ENCODE measurements at places on chromosomes 3 and 15.

DNA sequence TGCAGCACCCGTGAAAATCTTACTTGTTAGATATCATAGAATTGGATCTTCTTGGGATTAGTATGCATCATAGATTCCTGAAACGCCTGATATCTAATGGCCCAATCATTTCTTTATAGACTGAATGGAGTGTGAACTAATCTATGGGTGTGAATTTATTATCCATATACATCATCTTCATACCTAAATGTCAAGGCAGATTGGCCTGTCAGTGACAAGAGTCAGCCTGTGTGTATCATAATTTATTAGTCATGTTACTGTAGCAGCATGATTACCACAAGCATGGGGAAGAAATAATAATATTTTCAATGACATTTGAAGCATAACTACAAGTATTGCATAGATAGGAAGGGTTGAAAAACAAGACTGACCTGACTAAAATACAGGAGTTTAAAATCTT lies 235.8 kb downstream of the RAP2B start:
- no peak for DNase-seq

DNA sequence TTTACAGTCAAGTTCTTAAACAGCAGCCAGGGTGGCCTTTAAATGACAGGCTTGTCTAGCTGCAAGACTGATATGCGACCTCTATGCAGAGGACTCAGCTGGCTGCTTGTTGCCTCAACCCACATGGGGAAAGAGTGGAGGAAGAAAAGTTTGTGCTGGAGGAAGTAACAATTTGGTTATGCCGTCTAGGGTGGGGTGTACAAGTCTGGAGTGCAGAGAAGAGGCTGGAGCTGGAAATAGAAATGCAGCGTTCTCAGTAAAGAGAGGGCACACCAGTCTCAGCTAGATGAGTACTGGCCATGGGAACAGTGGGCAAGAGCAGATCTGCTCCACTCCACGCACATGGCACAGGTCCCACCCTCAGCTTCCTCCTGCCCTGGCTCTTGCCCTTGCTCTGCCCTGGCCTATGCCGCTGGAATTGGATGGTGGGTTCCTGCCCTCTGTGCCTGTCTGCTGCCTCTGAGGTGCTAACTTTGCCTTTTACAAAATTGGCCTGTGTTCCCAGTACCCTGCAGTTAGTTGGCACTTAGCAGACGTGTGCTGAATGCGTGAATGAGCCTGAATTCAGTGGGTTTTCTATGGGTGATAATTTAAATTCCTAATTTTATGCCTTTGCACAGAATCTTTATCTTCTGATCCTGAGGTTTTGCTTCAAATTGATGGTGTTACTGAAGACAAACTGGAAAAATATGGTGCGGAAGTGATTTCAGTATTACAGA lies 59.7 kb upstream of the FURIN start:
- no peak for DNase-seq

- DNase-seq, result no peak
These were observed 203.2 kb downstream of the OSBPL10 start for GRCh38 chr3:31777887-31778286.

GRCh38 chr3:42012383-42012934 lies 50.6 kb upstream of the ULK4 start:
- no peak for DNase-seq

- DNase-seq, result no peak
These were observed 62.8 kb downstream of the ITGB5 start for GRCh38 chr3:124824286-124824915.

- DNase-seq, result no peak
These were observed 38.6 kb upstream of the RAF1 start for GRCh38 chr3:12702501-12702900.

- DNase-seq, result no peak
These were observed 9.6 kb upstream of the LRRFIP2 start for GRCh38 chr3:37183976-37184375.

- DNase-seq, result no peak
These were observed 5.0 kb downstream of the ZNF385D start for GRCh38 chr3:21745966-21746365.

GRCh38 chr3:182912474-182912873 lies 67.9 kb downstream of the DCUN1D1 start:
- no peak for DNase-seq

- no peak for DNase-seq
These were observed 8.0 kb upstream of the ZNF501 start for GRCh38 chr3:44721231-44722102.

GRCh38 chr15:81339321-81339720 lies 15.4 kb upstream of the STARD5 start:
- DNase-seq, result no peak

DNA sequence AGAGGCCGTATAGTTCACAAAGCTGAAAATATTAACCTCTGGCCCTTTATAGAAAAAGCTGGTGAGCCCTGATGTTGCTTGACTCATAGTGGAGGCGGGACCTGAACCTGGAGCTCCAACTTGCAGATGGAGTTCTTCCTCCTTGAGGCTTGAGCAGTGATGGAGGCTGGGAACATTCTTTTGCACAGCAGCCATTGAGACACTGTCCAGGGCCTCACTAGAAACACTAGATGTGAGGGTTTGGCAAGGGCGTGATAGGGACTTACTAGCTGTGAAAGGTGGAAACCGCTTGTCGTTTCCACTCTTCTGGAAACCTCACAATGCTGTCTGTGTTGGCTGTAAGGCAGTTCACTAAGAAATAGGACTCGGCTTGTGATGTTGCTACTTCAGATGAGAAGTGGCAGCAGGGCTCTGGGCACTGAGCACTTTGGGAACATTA lies 12.5 kb downstream of the SMAD6 start:
- DNase-seq, result no peak

- peak; percentile 19 for DNase-seq
These were observed 72.7 kb downstream of the ZNF621 start for GRCh38 chr3:40597441-40597840.

DNA sequence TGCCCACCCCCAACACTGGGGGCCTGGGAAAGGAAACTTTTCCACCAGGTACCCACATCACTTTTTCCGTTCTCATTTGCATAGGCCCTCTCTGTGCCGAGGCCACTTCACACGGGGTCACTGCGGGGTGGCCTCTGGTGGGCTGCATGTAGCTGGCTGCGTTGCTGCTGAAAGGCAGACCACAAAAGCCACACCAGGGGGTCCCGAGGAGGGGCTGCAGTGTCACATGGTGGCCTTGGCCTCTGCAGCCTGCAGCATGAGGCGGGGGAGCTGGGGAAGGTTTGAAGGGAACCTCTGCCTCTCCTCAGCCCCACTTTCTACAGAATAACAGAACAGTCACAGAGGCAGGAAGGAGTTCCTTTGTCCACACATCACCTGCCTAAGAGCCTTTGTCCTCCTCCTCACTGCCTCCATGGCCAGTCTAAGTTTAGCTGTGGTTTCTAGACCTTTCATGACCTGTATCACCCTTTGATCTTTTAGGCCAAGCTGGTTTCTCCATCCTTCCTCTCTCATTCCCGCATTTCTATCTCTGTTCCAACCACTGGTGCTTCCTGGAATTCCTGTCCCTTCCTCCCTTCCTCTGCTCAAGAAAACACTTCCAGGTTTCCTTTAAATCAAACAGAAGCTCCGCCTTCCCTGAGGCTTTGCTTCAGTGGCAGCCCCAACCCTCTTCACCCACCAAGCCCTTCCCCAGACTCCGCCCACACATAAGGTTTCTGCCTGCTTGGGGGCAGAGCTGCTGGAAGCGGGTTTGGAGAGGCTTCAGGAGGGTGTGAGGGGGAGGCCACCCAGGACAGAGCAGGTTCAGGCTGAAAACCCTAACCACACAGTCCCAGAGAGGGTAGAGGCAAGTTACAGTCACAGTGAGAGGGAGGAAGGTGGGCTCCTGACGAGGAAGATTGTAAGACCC lies 150.7 kb upstream of the TLE3 start:
- no peak for DNase-seq

DNA sequence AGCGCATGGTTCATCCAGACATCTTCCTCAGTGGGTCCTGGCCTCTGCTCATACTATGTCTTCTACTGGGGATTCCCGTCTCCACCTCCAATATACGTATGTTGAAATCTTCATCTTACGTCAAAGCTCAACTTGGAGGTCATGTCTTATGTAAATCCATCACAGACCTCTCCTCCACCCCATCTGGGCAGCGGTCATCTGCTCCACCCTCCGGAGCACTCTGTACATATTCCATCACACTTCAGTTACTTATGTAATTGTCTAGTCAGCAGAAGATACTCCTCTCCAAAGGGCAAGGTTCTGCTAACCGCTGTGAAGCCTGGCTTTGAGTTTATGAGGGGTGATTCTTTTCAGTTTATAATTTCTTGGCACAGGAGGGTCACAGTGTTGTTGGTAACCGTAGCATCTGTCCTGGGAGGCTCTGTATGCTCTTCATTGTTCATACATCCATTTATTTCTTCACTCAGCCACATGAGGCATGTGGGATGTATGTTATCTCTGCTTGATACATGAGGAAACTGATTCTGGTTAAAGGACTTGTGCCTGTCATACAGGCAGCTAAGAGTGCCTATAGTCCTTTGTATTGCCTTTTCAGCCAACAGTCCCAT lies 22.1 kb downstream of the MAP2K1 start:
- no peak for DNase-seq

GRCh38 chr3:192991356-192991755 lies 73.7 kb upstream of the MB21D2 start:
- no peak for DNase-seq

DNA sequence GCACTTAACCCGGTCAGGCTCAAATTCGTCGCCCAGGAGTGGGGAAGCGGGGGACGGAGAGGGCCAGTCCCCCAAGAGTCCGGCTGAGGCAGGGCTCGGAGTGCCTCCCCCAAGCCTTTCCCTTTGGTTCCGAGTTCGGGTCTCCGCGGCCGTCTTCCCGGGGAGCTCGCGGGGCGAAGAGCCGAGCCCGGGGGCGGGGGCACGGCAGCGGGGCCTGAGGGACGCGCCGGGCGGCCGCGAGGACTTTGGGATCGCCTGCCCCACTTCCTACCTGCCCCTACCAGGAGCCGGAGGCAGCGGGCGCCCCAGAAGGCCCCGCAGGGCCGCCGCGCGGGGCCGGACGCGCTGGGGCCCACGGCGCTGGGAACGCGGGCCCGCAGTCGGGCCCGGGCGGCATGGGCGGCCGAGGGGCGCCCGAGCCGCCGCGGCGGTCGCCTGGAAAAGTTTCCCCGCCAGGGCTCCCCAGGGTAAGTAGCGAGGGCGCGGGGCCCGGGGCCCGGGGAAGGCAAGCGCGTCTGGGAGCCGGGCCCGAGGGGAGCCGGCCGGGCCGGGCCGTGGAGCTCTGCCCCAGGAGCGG lies 2.8 kb downstream of the FURIN start:
- no peak for DNase-seq

DNA sequence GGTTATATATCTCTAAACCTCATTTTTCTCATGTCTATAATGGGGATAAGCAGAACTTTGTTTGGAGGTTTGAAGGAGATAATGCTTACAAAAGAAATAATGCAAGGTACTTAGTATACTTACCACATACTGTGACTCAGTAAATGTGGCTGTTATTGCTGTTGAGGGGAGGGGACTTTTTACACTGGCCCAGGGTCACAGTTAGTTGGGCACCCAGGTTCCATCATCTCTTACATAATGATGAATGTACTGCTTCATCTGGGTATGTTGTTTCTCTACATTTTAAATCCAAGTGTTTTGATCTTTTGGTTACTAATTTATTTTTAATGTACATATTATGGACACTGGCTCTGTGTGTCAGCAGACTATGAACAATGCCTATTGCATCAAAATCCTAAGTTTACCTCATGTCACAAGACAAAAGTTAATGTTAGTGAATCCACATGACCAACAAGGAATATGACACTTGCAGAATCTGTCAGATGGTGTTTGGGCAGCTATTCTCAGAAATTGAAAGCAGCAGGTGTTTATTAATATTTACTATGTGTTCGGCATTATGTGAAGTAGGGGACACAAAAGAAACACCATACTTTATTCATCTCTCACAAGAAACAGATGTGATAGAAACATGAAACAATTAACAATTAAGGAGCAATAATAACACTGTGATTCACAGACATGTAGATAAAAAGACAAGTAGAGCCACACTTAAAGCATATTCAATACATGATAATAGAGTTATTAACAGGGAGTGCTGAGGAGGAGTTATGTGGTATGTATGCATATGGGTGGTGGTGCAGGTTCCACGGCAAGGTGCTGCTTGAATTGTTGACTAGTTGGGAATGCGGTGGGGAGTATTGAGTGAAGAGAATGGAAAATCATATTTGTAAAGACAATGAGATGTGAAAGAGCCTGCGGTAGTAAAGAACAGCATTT lies 109.7 kb downstream of the GALK2 start:
- no peak for DNase-seq

GRCh38 chr15:26087395-26087794 lies 224.3 kb upstream of the ATP10A start:
- no peak for DNase-seq

DNA sequence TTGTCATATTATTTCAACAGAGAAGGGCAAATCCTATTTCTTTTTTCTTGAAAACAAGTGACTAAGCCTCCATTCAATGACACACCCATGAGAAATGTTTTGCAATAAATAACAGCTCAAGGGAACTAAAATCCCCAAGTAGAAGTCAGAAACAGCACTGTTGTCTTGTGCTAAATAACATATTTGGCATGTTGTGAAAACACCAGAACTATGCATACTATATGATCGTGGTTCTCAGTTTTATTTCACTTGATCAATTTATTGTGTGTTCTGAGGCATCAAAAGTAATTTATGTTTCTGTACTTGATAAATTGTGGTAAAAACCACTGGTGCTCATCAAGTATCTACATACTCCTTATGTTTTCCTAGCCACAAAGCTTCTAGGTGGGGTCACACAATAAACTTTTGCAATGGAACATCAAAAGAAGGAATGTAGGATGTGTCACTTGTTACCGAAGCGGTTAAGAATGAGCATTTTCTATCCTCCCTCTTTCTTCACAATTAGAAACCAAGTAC lies 691.7 kb upstream of the CBLB start:
- DNase-seq, result peak; percentile 12
